DMS79 treated with DMSO at 0.1 percent for 48 hours (cell line): ENCODE measurements at places on chromosomes 5 and 9.

DNA sequence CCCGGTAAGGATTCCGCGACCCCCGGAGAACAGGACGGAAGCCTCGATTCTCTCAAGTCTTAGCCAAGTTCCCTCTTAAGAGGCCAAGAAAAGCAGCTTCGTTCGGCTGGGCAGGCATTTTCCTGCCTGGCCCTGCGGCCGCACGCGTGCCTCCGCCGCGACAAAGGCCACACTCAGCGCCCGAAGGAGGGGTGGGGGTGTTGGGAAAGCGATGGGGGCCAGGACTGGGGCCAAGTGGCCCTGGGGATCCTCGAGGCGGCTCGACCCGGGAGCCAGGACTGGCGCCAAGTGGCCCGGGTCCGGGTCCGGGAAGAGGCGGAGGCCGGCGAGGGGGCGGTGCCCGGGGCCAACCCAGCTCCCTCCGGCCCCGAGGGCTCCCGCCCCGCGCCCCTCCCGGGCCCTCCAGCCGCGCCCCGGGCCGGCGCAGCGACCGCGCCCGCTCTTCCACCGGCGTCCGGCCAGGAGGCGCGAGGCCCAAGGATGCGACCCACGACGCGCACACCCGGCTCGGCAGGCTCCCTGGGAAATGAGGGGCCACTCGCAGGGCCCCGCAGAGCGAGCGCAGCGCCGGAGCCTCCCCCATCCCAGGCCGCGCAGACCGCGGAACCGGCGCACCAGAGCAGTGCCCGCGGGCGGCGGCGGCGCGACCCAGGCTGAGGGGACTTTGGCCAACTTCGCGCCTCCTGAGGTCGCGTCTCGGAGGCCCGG is 756 bp downstream of the VAV2 start:
- no peak for DNase-seq

- DNase-seq, result no peak
Measured at GRCh38 chr5:8633259-8633658, 764.3 kb downstream of the MTRR start.

DNA sequence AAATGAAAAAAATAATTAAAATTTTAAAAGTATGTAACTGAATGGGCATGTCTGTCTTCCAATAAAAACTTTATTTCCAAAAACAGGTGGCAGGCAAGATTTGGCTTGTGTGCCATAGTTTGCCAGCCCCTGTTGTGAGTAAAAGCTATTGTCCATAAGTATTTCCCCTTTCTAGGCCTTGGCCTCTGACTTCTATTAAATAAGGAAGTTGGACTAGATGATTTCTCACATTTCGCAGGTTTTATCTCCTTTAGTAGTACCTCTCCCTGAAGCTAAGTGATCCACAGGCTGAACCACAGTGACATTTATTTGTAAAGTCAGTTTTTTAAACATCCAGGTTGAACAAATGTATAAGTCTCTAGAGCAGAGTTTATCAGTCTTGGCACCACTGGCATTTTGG is 41.3 kb downstream of the RECK start:
- no peak for DNase-seq

DNA sequence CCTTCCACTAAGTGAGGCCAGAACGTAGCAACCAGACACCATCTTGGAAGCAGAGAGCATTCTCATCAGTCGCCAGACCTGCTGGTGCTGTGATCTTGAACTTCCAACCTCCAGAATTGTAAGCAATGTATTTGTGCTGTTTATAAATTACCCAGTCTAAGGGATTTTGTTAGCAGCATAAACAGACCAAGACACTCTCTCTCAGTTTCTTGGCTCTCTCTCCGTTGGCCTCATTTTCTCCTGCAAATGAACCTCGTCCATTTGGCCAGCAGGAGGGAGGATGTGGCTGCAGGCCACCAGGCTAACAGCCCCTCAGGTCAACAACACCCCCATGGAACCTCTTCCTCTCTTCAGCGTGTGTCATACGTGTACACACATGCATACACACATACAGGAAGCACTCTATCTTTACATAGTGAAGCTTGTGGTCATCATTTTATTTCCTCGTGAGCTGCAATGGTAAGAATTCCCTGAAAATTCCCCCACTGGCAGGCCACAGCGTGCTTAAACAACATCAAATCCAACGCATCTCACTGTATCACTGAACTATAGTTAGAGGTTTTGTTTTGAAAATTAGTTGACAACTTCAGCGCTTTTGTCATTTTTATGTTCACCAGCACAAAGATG is 62.8 kb upstream of the PPP1R26 start:
- no peak for DNase-seq

- no peak for DNase-seq
Measured at GRCh38 chr5:42974536-42974935, 65.6 kb downstream of the ANXA2R start.

- DNase-seq, result no peak
Measured at GRCh38 chr5:395156-395920, 47.6 kb upstream of the EXOC3 start.

DNA sequence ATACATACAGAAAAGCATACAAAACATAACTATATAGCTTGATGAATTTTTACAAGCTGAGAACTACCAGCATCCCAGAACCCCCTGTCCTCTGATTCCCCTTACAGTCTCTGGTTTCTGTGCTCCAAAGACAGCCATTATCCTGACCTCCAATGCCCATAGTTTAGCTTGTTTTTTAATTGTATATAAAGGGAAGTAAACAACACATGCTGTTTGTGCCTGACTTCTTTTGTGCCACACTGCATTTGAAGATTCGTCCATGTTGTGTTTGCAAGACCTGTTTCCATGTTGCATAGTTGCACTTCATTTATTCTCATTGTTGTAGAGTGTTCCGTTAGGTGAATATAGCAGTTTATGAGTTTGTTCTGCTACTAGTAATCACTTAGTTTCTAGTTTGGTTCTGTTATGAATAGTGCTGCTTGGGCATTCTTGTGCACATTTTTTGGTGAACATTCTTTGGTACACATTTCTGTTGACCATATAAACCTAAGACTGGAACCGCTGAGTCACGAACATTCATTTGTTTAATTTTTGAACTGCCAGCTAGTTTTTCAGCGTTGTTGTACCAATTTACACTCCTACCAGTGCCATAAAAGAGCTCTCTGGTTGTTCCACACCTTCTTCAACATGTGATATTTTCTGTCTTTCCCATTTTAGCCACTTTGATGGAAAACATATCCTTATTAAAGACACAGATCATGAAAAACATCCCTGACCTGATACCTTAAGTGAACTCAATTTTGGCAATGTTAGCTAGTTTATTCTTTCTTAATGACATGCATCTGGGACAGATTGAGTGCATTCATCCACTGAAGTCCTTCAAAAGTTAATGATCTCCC is 78.1 kb upstream of the ANXA1 start:
- no peak for DNase-seq

DNA sequence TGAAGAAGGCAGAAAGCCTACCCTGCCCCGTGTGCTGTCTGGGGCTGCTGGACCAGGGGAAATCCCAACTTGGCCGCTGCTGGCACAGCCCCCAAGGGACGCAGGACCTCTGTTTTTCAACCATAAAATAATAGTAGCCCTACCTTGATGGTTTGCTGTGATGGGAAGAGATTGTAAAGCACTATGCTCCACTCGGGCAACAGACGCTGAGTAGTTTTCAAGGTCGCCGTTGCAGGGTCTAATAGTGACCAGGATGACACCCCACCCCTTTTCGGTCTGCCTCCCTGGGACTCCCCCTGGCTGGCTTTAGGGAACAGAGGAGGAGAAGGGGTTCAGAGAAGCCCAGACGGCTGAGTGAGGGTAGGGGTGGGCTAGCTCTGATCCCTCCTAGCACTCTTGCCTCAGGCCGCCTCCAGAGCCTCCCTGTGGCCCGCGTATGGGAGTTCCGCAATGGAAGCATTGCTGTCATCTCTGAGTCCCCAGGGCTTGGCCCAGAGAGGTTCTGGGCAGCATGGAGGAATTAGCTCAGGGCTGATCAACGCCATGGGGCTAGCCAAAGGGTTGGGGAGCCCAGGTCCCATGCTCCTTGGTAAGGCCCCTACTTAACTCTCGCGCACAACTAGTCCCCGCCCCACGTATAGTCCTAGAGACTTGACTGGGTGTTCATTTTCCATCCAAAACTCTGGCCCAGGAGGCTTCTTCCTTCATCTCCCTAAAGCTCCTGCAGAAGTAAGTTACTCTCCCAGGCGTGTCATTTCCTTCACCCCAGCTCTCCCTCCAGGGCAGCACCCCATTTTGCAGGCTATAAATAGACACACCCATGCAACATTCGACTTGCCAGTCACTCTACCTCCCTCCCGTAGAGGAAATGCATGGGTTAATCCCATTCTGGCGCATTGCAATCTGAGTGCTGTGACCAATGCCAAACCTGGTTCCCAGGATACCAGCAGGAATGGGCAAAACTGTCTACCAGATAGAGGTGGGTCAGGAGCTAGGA is 1.1 kb upstream of the IRF1 start:
- DNase-seq, result no peak

GRCh38 chr5:14216372-14216771 is 73.2 kb downstream of the TRIO start:
- no peak for DNase-seq

DNA sequence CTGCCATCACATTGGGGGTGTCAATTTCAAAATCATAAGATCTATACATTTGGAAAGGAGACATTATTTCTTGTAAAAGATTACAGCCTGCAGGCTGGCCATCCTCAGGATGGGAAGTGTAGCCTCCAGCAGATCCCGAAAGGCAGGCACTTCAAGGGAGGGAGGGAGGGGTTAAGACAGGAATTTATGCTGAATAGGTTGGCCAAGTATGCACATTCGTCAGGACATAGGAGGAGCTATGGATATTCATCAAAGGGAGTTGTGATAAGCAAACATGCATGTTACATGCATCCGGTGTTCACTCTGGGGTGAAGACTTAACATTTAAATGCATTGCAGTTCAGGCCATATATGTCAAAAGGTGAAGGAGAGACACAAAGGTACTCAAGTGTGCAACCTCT is 119.4 kb downstream of the CEP120 start:
- no peak for DNase-seq

GRCh38 chr5:160550075-160550474 is 128.4 kb downstream of the PTTG1 start:
- DNase-seq, result no peak

- DNase-seq, result no peak
Measured at GRCh38 chr9:18874069-18874468, 158.9 kb downstream of the SAXO1 start.

GRCh38 chr5:111810112-111810511 is 53.1 kb upstream of the NREP start:
- DNase-seq, result no peak

DNA sequence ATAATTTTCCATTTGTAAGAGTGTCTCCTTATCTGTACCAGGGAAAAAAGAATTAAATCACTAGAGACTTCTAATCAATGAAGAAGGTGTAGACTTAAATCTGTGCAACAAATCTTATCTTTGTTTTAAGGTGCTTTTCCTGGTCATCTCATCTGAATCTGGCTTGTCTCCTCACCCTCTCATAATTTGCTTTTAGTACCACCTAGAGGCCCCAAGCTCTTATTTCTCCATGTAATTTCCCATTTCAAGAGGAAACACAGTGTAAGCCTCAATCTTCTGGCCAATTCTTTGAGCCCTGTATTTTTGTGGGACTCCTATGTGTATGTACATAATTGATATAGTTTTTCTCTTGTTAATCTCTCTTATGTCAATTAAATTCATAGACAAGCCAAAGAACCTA is 1975.3 kb upstream of the CDH6 start:
- no peak for DNase-seq

DNA sequence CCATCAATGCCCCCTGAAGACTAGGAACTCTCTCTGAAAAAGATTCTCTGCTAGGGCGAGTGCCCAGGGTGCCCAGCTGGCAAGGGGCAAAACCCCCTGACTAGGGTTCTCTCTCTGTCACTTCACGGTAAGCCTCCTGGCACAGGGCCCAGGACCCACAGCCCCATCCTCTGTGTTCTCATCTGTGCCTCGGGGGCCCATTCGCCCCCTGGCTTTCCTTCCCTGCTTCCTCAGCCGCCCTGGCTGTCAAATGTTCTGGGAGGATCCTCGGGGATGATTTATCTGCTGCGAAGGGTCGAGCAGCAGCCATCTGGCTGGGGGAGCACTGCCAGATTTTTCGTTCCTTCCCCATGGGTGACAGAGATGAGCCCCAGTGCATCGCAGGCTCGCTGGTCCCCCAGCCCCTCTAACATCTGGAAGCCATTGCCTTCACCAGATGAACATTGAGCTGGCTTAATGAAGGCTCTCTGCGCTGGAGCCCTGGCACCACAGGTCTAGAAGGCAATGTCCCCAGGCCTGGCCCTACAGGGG is 24.2 kb downstream of the HMCN2 start:
- no peak for DNase-seq

DNA sequence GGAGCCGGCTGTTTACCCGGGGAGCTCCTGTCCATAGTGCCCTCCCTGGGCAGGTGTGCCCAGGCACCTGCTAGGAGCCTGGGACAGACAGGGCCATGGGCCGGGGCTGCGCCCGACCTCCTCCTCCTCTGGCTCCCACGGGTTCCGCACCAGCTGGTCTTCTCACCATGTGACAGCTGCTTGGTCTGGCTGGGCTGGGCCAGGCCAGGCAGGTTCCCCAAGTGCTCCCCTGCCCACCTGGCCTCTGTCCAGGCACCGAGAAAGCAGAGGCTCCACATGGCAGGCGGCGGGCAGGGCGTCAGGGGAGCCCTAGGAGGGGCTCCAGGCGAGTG is 60.0 kb downstream of the OLFM1 start:
- peak; percentile 95 for DNase-seq

DNA sequence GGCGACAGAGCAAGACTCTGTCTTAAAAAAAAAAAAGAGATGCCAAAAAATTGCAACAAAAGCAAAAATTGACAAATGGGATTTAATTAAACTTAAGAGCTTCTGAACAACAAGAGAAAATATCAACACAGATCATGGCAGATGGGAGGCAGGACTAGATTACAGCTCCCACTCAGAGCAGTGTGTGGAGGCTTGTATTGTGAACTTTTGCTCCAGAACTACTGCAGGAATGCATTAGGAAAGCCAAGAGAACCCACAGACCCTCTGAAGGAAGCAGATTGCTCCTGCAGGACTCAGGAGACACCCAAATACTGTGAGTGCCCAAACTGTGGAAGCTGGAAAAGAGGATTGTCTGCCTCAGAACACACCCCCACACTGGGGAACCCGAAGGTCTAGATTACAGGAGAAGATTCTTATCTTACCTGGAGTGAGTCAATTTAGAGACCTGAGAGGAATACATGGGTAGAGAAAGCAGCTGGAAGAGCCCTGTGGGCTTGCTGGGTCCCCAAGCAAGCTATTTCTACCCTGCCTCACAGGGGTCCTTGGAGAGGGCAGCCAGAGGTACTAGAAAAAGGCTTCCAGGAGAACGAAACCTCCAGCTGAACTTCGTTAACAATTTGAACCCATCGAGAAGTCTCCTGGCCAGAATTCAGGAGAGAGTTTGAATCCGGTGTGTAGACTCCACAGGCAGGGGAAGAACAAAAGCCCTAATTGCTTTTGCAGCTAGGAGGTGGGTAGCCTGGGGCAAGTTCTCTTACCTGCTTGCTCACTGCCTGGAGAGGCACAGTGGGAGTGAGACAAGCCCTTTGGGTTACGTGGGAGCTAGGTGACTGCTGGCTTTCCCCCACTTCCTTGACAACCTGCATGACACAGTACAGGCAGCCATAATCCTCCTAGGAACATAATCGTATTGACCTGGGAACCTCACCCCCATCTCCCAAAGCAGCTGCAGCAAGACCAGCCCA is 593.4 kb upstream of the RGMB start:
- DNase-seq, result no peak

GRCh38 chr9:131304676-131305355 is 15.3 kb downstream of the PLPP7 start:
- DNase-seq, result no peak
